SK-N-SH treated with all-trans-retinoic acid at 6 μM for 48 hours (cell line): ENCODE measurements at places on chromosomes 1 and 21.
A peak's percentile ranks its signal among the peaks of the same experiment; 100 is the strongest.

DNA sequence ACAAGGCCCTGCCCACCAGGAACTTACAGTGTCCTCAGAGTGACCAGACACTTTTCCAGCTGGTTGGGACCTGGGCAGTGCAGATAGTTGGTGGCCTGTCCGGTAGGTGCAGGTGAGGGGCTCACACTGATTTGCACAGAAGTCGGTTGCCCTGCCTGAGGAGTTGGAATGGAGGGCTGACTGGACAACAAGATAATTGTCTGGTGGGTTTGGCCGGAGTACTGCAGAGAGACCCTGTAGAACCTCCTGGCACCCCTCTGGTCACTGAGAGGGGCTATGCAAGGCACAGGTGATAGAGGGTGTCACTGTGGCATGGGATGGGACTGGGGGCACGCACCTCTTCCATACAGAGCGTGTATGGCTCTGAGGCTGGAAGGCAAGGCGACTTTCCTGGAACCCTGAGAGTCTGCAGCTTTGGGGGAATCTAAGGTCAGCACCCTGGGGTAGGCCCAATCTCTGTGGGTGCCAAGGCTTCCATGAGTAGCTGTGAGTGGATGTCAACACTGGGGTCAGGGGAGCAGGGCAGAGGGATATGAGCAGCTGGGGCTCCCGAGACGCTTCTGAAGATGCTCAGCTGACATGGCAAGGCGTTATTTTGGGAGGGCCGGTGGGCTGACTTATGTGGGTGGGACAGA lies 7.6 kb upstream of the PLA2G2D start:
- ATAC-seq = no peak

GRCh38 chr1:45952072-45952471 lies 148.7 kb downstream of the MAST2 start:
- ATAC-seq = no peak

- peak; percentile 81 for ATAC-seq
Measured at GRCh38 chr1:183685112-183685713, 32.1 kb upstream of the APOBEC4 start.

GRCh38 chr1:91054780-91055481 lies 33.1 kb upstream of the ZNF644 start:
- ATAC-seq = no peak

DNA sequence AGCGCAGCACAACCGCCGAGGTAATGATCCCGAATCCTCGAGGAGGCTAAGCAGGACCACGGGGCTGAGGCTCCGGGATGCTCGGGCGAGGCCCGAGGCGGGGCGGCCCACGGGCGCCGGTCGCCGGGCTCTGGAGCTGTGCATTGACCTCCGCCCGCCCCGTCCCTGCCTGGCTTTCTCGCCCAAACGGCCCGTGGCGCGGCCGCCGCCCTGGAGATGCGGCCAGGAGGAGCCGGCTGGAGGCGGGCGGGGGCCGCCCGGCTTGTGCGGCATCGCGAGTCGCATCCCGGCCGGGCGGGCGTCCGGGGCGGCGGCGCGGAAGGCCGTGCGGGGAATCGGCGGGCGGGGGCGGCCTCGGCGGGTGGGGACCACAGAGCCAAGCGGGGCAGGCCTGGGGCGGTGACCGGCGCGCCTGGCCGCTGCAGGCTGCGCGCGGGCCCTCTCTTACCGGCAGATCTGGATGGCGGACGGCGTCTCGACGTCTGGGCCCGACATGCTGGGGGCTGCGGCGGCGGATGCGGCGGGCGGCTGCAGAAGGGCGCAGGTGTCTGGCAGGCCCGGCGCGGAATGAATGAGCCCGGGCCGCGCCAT lies 663 bp downstream of the ACOT7 start:
- peak; percentile 16 for ATAC-seq

- 0 out of 3 replicates have a peak, but pooled peaks have one; percentile 20 for ATAC-seq
Measured at GRCh38 chr1:103218821-103219220, 110.5 kb upstream of the COL11A1 start.
